ENCODE measurements at places on chromosomes 3 and 15.
A peak's percentile ranks its signal among the peaks of the same experiment; 100 is the strongest.

GRCh38 chr15:28106294-28107110 is 7.4 kb upstream of the OCA2 start:
- no peak for DNase-seq

- DNase-seq: peak; percentile 9
Observed at GRCh38 chr3:8416965-8417364, 84.7 kb upstream of the LMCD1 start.

GRCh38 chr15:101537483-101538080 is 48.1 kb upstream of the PCSK6 start:
- no peak for DNase-seq

DNA sequence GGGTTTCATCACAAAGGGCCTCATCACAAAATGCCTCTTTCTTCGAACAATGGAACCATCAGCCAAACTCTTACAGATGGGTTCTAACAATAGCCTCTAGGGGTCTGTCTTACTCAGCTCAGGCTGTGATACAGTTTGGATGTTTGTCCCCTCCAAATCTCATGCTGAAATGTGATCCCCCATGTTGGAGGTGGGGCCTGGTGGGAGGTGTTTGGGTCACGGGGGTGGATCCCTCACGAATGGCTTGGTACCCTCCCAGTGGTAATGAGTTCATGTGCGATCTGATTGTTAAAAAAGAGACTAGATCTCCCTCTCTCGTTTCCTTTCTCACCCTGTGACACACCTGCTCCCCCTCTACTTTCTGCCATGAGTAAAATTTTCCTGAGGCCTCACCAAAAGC is 47.9 kb upstream of the LIPC start:
- peak; percentile 73 for DNase-seq

DNA sequence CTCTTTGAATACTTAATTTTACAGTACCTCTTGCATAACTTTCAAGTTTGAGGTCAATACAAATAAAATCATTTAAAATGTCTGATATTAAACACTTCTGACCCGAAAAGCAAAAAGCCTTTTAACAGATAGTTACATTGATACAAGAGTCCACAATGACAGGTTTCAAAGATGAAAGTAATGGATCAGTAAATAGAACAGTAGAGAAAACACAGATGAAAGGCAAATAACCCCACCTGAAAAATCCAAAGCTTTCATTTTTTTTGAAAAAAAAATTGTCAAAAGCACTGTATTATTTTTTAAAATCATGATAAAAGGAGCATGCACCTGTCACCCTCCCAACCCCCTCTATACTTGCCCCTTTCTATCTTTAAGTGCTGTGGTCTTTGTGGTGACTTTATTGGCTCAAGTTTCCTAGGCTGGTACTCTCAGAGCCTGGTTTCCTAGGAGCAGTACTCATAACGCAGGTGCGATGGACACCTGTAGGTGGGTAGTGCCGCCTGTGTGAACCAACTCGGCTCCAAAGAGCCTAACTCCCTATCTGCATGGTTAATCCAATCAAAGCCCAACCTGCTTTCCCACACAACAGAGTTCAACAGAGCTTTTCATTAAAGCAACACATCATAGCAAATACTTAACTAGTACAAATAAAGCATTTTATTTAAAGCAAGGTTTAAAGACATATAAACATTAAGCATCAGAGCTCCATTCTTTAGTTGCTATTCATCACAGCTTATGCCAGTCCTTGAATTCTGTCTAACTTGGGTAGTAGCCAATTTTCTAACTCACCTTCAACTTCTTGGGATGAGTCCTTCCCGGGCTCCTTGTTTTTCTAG is 32.2 kb downstream of the LIPC start:
- DNase-seq: no peak

- no peak for DNase-seq
Observed at GRCh38 chr15:74397239-74398068, 30.0 kb upstream of the CYP11A1 start.

DNA sequence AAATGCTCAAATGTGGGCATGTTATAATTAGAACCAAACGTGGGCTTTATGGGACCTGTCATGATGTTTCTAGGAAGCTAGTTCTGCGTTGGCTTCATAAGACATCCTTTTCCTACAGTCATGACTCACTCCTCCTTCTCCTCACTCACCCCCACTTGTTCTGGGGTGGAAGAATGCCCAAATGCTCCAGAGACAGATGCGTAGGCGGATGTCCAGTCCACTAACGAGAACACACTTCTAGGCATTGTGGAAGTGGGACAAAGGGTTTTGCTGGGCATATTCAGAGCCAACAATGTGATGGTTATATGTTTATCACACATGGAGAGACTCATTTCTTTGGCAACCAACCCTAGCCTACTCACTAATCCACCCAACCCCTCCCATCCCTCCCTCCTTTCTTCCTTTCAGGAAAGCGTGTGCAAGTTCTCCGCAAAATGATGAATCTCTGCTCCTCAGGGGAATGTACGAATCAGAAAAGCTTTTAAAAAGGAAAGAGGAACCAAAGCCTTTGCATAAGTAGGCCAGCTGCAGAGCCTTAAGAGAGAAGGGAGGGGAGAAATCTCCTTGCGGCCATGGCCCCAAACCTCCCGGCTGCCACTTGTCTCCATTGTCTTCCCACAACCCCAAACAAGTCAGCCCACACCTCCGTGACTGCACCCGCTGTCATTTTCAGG is 123.0 kb upstream of the SPRED1 start:
- no peak for DNase-seq

DNA sequence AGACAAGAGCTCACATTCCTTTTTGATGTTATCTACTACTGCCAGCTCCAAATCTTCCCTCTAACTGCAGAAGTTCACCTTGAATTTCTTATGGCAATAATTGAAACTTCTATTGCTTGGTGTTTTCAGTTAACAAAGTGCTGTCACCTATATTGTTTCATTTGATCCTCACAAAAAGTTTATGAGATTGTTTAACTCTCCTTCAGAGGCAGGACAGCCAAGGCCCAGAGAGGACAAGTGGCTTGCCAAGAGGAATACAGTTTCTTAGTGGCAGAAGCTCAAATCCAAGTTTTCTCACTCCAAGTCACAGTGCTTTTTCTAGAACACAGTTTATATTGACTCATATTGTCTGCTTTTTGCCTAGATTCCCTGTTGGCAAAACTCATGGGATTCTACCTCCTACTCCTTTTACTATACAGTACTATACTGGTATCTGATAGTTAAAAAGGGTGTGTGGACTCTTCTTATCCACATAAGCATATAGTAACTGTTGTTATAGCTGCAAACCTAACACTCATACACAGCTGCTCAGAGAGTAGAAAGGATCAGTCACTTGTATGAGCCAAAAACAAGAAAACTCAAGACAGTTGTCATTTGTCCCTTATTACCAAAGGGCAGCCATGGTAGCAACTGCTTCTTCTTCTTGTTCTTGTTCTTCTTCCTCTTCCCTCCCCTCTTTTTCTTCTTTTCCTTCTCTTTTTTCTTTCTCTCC is 15.9 kb downstream of the TM4SF4 start:
- DNase-seq: no peak

- DNase-seq: no peak
Observed at GRCh38 chr3:146739203-146739671, 134.1 kb upstream of the PLSCR5 start.

DNA sequence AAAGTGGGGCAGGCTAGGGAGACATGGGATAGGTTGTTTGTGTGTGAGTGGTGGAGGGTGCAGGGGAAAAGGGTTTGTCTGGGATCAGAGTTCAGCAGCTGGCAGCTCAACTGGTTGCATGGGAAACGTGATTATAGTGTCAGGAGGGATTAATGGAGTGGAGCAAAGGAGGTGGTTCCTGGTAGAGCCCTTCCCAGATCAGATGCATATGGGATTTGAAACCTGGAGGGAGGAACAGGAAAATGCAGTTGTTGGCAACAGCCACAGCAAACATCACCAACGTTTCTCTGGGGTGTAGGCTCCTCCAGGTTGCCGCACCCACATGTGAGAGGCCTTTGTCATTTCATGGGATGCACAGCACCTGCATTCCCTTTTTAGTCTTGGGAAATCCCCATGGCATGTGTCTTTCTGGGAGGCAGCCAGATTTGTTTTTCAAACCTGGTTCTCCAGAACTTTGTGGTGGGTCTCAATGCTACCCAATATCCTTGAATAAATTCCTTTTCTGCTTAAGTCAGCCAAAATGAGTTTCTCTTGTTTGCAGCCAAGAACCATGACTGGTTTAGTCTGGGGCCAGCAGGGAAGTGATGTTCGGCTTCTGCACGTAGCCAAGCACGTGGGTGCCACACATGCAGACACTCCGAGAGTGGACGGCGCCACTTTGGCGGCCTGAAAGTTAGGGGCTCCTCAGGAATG is 61.3 kb downstream of the BDH1 start:
- no peak for DNase-seq

- peak; percentile 73 for DNase-seq
Observed at GRCh38 chr15:44788748-44789147, 52.4 kb downstream of the TRIM69 start.

DNA sequence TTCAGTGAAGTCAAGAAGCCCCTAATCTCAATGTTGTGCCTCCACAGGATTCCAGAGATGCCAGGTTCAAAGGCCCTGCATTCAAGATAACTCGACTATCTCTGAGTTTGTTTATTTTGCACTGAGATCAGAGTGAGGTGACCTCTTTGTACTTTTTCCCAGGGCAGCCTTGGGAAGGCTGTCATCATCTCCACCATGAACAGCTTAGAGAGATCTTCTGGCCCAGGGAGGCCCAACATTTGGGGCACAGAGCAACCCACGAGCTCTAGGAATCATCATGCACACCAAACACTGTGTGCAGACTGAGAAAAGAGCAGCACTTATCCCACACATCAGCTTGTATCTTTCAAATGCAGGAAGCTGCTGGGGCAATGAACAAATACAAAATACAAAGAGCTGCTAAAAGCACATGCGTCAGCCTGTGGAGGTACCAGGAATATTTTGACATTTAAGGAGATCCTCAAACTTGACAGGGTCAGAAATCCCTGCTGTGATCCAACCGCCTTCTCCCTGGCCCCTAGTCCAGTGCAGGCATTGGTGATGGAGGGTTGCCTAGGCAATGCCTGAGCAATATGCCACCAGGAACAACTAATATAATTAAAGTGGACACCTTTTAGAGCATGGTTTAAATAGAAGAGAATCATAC is 33.6 kb downstream of the TRIM42 start:
- DNase-seq: no peak

- no peak for DNase-seq
Observed at GRCh38 chr15:56837273-56837672, 81.2 kb upstream of the TCF12 start.

GRCh38 chr15:73832657-73833056 is 40.7 kb upstream of the TBC1D21 start:
- peak; percentile 14 for DNase-seq

DNA sequence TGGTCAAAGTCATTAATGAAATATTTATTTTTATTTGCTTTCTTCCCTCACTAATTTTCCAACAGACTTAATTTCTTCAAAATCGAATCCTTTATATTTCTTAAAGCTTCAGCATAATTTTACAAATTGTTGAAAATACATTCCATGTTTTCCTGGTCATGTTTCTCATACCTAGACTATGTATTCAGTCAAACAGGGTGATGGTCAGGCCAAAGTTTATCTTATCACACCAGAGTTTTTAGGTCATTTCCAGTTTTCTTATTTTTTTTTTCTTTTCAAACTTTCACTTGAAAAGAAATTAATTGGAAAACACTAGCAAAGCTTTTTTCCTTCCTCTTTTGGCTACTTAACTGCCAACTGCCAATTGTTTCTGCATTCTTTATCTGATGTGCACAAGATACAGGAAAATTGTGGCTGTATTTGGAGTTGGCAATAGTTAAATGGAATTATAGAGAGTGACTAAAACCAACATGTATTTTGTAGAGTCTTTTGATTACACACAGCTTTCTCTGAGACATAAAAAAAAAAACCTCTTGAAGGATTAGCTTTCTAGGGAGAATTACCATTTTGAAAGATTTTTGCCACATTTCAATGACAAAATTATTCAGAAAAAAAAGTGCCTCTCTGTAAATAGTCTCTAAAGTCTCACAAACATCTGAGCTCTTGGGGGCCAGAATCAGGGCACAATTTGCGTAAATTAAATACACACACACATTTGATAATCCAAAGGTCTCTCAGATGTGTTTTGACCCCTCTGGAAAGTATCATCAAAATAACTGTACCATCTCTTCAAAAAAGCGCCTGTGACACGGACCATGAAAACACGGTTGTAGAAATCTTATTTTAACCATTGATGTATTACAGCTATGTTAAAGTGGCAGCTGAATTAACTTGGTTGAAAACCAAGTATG is 603.2 kb upstream of the KCNMB2 start:
- no peak for DNase-seq

DNA sequence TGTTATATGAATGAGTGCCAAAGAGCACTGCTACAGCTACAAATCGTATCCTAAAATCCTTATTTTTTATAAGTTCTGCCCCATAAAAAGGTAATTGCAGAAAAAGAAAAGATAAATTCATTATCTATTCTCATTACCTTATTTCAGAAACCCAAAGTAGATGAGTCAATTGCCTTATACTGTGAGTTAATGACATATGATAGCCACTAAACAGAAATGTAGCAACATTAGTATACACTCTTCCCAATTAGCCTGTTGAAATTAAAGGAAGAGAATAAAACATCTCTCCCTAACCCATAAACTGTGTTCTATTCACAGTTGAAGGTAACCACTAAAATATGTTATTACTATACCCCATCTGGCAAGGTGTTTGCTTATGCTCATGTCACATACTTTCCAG is 11.0 kb downstream of the TBL1XR1 start:
- DNase-seq: no peak

- DNase-seq: peak; percentile 81
Observed at GRCh38 chr15:31472636-31473384, 146.2 kb downstream of the KLF13 start.

All from activated naive CD4-positive, alpha-beta T cell treated with anti-CD3 and anti-CD28 coated beads for 36 hours (primary cell).